ENCODE measurements at places on chromosomes 5 and 9.

GRCh38 chr5:66223637-66224036 lies 79.5 kb downstream of the SREK1 start:
- DNase-seq: no peak

GRCh38 chr9:125089331-125089730 lies 54.0 kb downstream of the SCAI start:
- peak; percentile 7 for DNase-seq

DNA sequence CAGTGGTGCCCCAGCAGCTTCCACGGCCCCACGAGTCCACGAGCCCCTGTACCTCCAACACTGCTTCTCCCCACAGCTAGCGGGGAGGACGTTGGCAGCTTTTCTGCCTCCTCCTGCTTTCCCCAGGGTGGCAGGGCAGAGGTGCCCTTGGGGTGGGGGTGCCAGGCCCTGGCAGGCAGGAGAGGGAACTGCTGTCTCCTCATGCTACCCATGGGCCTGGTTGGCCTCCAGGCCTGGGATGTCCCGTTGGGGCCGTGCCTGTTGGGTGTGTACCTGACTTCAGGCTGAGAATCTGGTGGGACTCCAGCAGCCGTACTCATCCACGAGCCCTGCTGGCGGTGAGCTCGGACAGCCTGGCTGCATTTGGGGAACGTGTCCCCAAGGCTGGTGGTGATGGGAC lies 27.3 kb downstream of the RXRA start:
- no peak for DNase-seq

DNA sequence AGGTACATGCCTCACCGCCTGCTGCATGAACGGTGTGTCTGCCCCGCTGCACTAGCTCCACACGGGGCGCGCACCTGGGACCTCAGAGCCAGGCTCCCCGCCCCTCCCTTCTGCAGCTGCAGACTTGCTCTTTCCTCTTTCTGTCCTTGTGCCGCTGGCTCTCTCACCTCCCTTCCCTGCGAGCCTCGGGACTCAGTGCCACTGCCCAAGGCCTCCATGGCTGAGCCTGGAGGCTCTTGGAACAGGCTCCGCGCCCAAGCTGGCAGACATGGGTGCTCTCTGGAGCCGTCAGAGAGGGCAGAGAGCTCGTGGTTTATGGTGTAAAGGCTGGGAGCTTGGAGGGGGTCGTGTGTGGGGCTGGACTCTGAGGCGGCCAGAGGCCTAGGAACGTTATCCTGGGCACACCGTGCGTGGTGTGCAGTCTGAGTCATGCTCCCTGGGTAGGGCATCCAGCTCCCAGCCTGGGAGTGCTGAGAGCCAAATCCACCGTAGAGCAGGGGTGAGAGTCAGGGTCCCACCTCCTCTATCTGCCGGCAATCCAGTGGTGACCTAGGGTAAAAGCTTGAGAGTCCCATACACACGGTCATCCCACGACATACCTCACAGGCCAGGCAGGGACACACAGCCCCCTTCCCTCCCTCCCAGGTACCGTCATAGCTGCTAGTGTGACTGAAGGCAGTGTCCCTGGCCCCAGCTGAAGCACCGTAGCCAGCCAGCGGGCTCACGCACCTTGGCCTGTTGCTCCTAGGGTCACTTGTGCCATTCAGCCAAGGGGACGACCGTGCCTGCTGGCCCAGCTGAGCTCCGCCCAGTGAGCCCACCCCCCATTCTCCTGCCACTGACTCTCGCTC lies 22.4 kb downstream of the GOLGA2 start:
- DNase-seq: no peak

- no peak for DNase-seq
Measured at GRCh38 chr5:53956632-53957031, 353.7 kb downstream of the ARL15 start.

DNA sequence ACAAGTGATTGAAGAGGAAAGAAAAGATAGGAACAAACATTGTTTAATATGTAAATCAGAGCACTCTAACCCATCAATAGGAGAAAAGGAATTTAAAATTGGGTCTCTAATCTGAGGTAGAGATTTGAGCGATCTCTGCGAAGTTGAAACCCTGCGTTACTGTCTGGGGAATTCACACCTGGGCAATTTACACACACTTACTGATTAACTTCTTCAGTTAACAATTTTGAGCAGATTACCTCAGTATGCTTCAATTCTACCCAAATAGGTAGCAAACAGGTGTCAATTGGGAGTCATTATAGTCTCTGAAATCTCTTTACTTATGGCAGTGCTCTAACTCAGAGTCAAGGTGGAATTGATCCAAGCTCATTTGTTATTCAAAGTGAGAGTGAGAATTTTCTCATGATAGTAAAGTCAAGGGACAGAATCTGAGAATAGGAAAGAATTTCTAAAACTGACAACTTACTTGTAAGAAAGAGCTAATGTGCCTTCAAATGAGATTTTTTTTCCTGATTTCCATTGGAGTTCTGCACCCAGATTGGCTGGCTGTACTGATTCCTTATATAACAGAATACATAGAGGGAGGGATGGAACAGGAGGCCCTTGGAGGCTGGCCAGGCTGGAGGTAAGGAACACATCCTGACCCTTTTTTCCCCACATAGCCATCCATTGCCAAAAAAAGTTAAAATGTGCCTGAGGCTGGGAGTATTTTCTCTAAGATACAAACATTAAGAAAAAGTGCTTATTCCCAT lies 27.1 kb upstream of the IFNA14 start:
- no peak for DNase-seq

DNA sequence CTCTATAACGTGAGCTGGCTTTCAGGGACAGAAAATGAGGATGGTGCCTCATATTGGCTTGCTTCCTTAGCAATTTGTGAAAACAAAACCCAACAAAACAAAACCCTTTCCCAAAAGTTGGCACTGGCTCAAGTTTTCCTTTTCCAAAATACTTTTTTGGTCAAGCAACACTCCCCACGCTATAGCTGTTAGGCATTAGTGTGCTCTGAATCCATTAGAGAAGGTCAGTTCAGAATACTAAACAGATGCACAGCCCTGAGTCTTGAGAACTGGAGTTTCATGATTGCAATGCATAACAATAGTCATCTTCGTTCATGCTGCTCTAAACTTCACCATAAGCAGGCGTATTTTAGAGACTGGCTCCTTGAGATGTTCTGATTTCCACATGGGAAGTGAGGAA lies 172.0 kb upstream of the KLF9 start:
- no peak for DNase-seq

DNA sequence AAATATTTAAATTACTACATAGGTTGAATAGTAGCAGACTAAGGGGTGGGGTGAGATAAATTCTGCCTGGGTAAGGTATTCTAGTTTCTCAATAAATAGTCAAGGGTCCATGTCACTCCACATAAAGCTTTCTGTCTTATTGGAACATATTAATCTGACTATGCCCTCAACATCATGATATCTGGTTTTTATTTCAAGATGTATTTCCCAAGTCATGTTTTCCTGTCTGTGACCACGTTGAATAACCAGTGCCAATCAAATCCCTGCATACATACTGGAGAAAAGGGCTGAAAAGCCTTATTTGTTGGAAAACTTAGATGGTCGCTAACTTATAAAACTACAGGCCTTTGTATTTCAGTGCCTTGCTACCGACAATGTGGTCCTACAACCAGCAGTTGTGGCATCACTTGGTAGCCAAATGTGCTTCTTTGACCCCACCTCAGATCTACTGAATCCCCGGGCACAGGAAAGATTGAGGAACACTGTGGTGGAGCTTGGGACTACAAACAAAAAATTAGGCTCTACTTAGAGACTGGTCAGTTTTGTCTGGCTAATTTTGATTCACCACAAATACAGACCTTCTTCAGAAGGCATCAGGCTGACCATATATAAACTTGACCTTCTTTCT lies 39.4 kb downstream of the ALDH1A1 start:
- DNase-seq: no peak

DNA sequence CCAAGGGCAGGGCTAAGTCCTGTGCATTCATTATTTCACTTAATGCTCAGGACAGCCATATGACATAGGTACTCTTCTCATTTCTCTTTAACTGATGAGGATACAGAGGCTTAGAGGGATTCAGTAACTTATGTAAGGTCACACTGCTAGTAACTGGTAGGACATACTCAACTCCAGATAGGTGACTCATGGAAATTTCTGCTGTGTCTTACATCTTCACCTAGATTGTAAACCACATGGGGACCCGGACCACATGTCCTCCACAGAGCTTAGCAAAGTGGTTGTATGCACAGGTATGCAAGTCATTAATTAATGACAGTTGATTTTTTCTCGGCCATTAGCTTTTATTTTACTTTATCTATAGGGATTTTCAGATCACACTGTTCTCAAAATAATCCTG lies 29.3 kb downstream of the SLC1A1 start:
- no peak for DNase-seq

DNA sequence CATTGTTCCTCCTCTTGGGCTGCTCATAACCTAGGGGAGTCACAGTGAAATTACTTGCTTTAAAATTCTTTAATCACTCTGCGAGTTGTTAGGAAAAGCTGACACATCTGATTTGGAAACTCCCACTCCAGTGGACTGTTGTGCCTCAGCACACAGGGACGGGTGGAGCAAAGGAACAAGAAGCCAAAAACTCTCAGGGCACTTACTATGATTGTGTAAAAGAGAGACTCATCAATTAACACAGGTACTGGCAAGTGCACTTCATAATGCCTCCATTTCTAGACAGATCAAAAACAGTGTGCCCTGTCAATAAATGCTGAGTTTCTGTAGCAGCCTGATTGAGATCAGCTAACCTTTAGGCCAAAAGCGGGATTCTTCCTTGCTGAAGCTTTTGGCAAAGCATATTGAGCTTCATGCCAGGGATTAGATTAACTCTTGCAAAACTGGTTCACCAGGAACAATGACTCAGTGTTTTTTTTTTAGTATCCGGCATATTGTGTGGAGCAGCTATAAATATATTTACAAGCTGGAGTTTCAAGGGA lies 55.9 kb downstream of the TMC1 start:
- DNase-seq: no peak

DNA sequence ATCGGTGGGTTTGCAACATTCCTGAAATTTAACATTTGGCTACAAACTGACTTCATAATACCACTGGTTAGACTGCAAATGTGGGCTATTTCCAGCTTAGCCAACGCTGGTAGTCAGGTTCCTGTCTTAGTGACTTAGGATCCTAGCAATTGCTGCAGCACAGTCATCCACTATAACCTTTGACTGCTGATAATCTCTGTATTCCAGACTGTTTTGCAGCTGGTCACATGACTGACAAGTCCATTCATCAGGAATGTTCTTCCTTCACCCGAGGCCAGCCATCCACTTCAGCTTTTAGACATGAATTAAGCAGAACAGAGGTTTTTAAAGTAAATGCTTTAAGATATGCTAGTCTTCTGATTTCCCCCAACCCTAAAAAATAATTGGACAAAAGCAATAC lies 425.9 kb upstream of the MPDZ start:
- DNase-seq: no peak

DNA sequence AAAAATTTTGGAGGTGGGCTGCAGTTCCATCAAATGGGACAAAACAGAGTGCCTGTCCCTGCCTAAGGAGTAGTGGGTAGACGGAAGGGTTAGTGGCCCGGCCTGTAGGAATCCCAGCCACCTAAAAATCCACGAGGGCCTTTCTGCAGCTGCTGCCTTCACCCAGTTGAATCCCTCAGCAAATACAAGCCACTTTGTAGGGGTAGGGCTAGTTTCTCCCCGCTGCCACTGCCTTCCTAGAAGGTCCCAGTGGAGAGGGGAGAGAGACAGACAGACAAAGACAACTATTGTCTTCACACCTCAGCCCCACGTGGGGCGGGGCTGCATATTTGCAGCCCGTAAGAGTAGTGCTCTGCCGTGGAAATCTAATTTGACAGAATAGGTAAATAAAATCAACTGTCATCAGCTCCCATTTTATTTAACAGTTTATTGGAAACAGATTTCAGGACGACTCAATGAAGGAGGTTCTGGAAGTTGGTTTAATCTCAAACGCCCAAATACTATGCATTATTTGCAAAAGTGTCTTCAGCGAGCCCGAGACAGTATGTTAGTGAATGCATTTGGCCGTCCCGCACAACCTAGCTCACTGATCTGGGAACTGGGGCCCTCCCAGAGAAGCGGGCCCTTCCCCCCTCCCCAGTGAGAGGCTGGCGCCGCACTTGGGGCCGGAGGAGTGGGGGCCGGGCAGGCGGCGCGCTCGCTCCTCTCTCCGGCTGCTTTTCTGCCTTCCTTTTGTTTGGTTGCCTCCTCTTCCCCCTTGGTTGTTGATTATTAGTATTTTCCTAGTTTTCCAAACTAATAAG lies 67.6 kb upstream of the TBCA start:
- DNase-seq: no peak

- no peak for DNase-seq
Measured at GRCh38 chr5:168244838-168245559, 46.4 kb upstream of the WWC1 start.

DNA sequence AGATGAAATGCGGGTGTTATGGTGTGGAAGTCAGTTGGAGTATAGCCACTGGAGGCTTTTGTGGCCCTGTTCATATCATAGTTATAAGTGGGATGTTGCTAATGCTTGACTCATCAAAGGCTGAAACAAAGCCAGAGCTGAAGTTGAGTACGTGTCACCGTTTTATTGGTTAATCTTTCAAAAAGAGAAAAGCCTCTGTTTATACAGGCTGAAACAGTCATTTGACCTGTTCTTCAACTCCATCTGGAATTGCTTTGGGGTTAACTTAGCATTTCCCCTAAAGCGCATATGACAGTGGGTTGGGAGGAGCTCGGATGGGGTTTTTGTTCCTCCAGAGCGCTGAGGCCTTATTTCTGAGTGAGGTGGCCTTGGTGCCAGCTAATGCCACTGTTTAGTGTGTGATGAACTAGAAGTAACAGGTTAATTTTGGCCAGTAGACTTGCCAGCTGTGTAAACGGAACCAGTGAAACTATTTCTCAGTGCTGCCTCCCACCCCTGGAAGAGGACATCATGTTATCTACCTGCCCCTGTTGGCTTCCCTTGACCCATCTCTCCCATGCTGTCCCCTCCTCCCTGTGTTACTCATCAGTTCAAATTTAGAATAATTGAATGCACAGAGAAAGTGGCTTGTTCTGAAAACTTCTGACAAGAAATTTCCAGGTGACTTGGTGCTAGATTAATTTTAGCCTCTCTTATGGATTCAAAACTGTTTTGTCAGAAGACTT lies 34.2 kb downstream of the MTAP start:
- DNase-seq: no peak

GRCh38 chr9:94029932-94030317 lies 54.3 kb upstream of the PTPDC1 start:
- no peak for DNase-seq

DNA sequence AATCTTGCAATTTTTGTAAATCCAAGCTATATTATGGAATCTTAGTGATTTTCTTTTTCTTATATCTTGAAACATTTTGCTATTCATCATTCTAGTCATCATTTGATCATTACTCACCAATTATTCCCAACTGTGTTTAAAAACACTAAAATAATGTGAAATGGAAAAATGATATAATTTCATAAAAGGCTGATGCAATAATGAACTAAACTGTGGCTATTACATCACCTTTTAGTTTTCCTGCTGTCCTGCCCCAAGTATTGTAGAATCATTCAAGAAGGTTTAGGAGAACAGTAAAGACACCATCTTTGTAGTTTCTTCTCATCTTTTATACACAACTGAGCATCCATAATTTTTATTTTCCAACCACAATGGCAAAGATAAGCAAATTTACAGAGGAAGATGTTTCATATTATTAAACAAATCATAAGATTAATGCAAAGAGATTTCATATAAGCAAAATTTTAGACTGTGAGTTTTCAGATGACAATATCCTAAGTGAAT lies 431.0 kb upstream of the SLC30A5 start:
- DNase-seq: no peak
